HS-5 (cell line): ENCODE measurements at places on chromosomes 5 and 9.

- DNase-seq, result no peak
These were observed 2.8 kb upstream of the CDC20B start for GRCh38 chr5:55175781-55176175.

GRCh38 chr5:141032626-141033025 is 18.5 kb upstream of the PCDHB1 start:
- no peak for DNase-seq

GRCh38 chr9:110141227-110141793 is 66.6 kb downstream of the C9orf152 start:
- DNase-seq, result peak; percentile 97

DNA sequence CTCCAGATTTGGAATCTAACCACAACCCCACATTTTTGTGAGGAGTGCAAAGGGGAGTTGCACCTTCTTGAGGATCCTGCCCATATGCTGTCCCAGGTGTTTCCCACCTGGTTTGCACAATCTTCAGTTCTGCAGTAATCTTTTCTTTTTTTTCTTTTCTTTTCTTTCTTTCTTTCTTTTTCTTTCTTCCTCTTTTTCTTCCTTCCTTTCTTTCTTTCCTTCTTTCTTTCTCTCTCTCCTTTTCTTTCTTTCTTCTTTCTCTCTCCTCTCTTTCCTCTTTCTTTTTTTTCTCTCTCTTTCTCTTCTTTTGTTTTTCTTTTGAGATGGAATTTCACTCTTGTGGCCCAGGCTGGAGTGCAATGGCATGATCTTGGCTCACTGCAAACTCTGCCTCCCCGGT is 90.0 kb upstream of the FANCC start:
- DNase-seq, result no peak

DNA sequence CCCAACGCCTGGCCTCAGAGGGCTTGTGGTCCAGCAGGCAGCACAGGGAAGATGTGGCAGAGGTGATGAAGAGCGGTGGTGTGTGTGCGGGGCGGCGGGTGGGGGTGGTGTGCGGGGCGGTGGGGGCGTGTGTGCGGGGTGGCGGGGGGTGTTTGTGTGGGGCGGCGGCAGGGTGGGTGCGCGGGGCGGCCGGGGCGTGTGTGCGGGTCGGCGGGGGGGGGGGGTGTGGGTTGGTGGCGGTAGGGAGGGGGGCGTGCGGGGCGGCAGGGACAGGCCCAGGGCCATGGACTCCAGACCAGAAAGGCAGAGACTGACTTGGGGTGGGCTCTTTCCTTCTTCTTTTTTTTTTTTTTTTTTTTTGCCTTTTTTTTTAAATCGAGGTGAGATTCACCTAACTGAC is 4.5 kb upstream of the NACC2 start:
- DNase-seq, result no peak

GRCh38 chr5:38479315-38479904 is 77.0 kb downstream of the LIFR start:
- DNase-seq, result no peak

DNA sequence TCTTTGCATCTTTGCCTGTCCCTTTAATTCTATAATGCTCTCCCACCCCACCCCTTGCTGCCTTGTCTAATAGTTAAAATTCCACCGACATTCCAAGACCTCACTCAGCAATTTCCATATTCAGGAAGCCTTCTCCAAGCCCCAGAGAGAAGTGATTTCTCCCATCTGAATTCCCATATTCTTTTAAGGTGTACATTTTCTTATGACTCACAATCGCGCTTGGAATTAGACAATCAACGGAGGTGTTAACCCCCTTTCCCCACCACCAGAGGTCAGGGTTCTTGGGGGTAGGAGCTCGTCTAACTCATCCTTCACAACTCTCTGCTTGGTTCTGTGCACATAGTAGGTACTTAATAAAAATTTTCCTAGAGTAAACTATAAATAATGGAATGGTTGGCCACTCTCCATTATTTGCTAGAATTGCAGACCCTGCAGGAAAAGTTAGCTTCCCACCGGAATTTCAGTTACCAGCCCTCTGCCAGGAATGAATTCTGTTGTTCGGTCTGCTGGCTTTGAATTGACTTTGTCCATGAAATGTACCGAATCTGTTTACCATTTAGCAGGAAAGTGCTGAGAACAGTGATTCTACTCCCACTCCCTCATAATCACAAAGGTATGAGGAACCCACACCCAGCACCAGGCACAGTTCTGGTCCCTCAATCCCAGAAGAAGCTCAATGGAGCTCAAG is 5.0 kb downstream of the KCNIP1 start:
- no peak for DNase-seq

DNA sequence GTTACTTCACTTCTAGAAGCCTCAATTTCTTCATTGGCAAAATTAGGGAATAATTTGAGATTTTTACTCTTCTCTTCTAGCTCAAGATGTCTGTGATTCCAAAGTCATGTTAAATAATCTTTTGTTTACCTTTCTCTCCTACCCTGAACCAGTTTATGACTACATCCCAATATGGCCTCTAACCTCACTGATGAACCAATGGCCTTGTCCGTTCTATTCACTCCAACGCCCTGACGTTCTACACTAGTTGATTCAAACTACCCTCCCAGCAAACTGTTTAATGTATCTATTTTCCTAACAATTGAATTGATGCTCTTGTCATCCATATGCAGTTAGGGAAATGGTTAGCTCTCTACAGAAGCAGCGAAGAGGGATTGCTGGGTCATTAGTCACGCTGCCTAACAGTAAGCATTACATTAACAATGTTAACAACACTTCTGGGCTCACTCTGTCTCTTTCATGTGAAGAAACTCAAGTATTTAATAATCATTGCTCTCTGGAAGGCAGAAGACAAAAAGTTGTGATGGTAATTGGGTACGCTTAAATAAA is 38.0 kb downstream of the RAPGEF1 start:
- DNase-seq, result no peak

DNA sequence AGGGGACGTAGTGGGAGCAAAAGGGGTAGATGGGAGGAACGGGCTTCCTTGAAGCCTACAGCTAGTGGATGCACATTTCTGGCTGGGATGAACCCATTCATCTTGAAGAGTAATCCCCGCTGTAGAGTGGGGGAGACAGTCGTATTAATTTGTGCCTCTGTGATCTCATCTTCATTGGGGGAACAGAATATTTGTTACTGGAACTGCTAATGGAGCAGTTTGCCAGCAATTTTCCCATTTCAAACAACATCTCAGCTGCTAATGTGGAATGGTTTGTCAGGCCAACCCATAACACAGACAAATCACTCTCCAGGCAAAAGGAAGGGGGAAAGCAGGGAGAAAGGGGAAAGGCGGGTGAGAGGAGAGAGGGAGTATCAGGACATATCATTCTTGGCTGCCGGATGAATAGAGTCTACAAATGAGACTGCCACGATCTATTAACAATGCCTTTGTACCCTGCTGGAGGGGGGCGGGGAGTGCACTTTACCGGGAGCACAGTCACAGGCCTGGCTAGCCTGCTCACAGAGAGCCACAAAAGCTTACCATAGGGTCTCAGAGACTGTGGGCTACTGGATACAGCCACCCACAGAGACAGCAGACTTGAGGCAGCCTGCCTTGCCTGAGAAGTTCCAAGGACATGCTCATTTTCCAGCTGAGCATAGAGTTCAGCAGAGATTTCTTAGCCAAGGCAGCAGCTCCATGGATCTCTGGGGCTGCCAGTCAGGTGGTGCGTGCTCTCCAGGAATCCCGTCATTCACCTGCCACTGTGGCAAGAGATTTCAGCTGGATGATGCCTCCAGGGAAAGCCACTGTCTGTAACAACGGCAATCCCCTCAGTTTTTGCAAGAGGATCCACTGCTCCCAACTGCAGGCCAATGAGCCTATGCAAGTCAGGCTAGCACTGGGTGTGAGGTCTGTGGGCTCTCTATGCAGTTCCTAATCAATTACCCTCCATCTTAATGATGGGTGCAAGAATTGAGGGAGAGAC is 217.7 kb upstream of the PANK3 start:
- DNase-seq, result no peak

- DNase-seq, result no peak
These were observed 41.6 kb downstream of the MYO10 start for GRCh38 chr5:16894236-16895057.
